ENCODE measurements at places on chromosomes 6 and 20. TPM values are rescaled to one million over a fixed set of nuclear protein-coding genes. Genes with fewer than 3 reads are reported as not detected.

The PHACTR2 gene
- total RNA-seq: 38.6 TPM

- H3K4me1 ChIP-seq: no peaks in the 10 kb centered on the region
- H3K4me3 ChIP-seq: no peak overlapping the region
- DNase-seq: no peak
- no peaks in the 10 kb centered on the region for H3K27me3 ChIP-seq
- no peak overlapping the region for H3K27ac ChIP-seq
These were observed 298.7 kb upstream of the CDH4 start for GRCh38 chr20:60953321-60953720.

DNA sequence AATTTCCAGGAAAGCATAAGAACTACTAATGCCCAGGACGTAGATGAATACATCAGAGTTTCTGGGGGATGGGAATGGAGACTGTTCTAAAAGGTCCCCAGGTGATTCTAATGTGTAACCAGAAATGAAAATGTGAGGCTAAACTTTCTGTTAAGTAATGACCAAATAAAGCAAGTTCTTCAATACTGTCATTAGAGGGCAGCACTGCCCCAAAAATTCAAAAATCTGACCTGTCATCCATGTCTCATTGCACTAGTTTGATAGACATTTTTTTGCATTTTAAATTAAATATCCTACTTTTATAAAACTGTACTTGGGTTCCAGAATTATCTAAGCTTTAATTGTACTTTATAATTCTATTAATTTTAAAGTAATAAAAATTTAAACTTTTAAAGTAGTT is 94.9 kb downstream of the RFX6 start:
- no peaks in the 10 kb centered on the region for H3K4me1 ChIP-seq
- H3K4me3 ChIP-seq: no peak overlapping the region
- H3K27me3 ChIP-seq: no peaks in the 10 kb centered on the region
- H3K36me3 ChIP-seq: no peaks in the 10 kb centered on the region
- no peak overlapping the region for H3K27ac ChIP-seq
- peak; percentile 17 for DNase-seq

GRCh38 chr6:29227235-29227634 is 56.5 kb downstream of the OR2J2 start:
- DNase-seq: no peak
- no peak overlapping the region for H3K4me3 ChIP-seq
- no peaks in the 10 kb centered on the region for H3K27me3 ChIP-seq
- no peak overlapping the region for H3K27ac ChIP-seq
- H3K36me3 ChIP-seq: no peaks in the 10 kb centered on the region

GRCh38 chr6:110681543-110682459 is 133.5 kb downstream of the CDK19 start:
- no peak overlapping the region for H3K4me3 ChIP-seq
- no peak overlapping the region for H3K27ac ChIP-seq
- DNase-seq: no peak
- peaks cover 3% of the 10 kb centered on the region for H3K4me1 ChIP-seq

DNA sequence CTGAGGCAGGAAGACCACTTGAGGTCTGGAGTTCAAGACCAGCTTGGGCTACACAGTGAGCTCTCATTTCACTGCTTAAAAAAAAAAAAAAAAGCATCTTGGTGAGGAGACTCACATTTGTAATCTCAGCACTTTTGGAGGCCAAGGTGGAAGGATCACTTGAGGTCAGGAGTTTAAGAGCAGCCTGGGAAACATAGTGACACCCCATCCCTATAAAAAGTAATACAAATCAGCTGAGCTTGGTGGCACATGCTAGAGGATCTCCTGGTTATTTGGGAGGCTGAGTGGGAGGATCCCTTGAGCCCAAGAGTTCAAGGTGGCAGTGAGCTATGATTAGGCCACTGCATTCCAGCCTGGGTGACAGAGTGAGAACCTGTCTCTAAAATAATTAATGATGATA is 29.4 kb upstream of the SYNCRIP start:
- H3K36me3 ChIP-seq: no peaks in the 10 kb centered on the region
- no peaks in the 10 kb centered on the region for H3K27me3 ChIP-seq
- DNase-seq: no peak
- peaks cover 6% of the 10 kb centered on the region for H3K4me1 ChIP-seq

GRCh38 chr6:72931325-72931887 is 293.9 kb downstream of the KHDC1L start:
- no peaks in the 10 kb centered on the region for H3K36me3 ChIP-seq
- H3K27me3 ChIP-seq: no peaks in the 10 kb centered on the region
- H3K27ac ChIP-seq: no peak overlapping the region
- no peaks in the 10 kb centered on the region for H3K4me1 ChIP-seq

Measured in transverse colon (tissue), 4 donors.